ENCODE measurements at places on chromosomes 3 and 15.

DNA sequence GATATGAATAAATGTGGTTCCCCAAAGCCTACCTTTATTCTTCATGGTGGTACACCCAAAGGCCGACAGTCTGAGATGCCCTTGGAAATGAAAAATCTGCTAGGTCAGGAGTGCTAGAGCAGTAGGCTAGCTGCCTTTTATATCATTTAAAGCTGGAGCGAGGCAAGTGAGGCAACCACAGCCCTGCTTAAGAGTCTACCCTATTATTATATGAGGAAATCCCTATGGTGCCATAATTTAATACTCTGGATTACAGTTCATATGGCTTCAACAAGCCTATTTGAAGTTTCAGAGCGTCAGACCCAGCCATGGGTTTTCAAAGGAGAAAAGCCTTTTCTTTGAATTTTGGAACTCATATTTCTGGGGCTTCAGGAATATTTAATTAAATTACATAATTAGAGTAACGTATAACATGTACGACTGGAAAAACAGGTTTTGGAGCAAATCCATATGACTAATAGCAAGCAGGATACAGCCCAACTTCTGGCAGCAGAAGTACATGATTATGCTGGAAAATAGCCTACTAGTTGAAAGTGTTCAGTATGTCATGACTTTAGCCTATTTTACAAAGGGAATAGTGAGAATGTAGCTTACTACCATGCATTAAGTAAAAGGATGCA lies 18.0 kb upstream of the SLTM start:
- DNase-seq, result peak; percentile 78

DNA sequence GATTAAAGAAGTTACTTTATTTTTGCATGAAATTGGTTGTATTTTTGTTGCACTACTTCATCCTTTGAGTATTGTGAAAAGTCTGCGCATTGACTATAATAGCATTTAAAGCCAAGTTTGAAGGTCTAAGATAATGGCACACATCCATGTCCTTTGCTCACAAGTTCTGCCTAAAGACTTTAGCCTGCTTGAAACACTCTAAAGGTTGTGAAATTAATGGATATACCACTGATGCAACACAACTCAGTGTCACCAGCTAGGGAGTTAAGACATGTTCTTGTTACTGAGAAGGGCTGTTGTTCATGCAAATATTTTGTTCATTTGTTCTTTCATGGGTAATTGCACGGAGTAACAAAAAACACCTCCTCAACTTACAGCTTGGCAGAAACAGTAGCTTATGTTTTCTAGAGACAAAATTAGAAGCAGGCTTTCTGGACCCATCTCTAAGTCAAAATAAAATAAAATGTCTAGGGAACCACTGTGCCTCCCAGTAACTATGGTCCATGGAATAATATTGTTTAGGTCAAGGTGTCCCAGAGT lies 83.9 kb downstream of the PPARG start:
- DNase-seq, result peak; percentile 96

DNA sequence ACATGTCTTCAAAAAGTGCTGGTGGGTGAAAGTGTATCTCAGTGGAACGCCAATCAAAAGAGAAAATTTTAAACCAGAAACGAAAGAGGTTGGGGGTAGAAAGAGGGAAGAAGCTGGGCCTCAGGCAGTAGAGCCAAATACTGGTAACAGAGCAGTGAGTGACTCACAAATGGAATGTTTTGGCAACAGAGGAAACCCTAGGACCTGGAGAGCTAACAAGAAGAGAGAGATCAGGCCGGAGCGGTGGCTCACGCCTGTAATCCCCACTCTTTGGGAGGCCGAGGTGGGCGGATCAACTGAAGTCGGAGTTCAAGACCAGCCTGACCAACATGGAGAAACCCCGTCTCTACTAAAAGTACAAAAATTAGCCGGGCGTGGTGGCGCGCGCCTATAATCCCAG lies 450.8 kb upstream of the NAALADL2 start:
- peak; percentile 53 for DNase-seq

GRCh38 chr15:56797720-56798275 lies 64.5 kb upstream of the ZNF280D start:
- DNase-seq, result no peak

GRCh38 chr15:67481680-67482079 lies 39.3 kb upstream of the C15orf61 start:
- DNase-seq, result no peak

- DNase-seq, result no peak
These were observed 44.5 kb downstream of the POC1A start for GRCh38 chr3:52109611-52110301.

- no peak for DNase-seq
These were observed 18.7 kb downstream of the PAQR5 start for GRCh38 chr15:69317392-69317841.

DNA sequence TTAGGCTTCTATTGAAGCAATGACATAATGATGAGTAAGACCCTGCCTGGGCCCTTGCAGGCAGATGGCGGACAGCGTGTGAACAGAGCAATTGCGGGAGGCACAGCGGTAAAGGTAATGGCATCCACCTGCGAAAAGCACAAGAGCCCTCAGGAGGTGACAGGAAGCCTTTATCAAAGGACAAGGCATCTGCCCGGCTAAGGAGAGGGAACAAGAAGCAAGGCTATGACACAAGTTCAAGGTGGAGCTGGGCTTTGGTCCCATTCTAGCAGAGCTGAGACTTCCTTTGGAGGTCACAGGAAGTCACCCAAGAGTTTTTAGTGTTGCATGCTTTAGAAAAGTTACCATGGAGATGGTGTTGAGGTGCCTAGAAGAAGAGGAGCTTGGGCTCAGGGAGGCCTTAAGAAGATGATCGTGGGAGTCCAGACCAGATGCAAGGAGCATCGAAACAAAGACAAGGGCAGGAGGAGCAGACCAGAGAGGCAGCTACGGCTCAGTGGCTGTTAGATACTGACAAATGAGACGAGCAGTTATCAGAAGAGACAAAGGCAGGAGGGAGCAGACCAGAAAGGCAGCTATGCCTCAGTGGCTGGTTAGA lies 34.5 kb downstream of the OSBPL10 start:
- DNase-seq, result no peak

GRCh38 chr15:90887037-90887481 lies 2.8 kb downstream of the FES start:
- DNase-seq, result no peak

DNA sequence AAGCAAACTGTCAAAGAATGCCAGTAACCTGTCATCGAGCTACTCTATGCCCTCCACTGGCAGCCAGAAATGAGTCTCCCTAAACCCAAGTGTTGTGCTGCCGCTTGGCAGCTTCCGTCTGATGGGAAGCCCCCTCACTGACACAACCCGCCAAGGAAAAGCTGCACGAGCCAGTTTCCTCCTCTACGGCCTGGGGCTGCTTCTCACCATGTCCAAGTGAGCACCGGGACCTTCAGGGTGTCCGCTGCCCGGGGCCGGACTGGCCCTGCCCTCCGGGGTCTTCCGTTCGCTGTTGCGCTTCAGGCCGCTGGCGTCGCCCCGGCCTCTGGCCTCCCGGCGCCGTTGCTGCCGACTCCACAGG lies 490 bp downstream of the TOMM70 start:
- no peak for DNase-seq

GRCh38 chr3:45817831-45818522 lies 21.6 kb upstream of the SLC6A20 start:
- peak; percentile 86 for DNase-seq

GRCh38 chr15:25451501-25451900 lies 12.7 kb upstream of the UBE3A start:
- DNase-seq, result no peak

- no peak for DNase-seq
These were observed 128.4 kb upstream of the SETMAR start for GRCh38 chr3:4174791-4175190.

GRCh38 chr3:2880218-2880756 lies 229.9 kb downstream of the IL5RA start:
- DNase-seq, result no peak

DNA sequence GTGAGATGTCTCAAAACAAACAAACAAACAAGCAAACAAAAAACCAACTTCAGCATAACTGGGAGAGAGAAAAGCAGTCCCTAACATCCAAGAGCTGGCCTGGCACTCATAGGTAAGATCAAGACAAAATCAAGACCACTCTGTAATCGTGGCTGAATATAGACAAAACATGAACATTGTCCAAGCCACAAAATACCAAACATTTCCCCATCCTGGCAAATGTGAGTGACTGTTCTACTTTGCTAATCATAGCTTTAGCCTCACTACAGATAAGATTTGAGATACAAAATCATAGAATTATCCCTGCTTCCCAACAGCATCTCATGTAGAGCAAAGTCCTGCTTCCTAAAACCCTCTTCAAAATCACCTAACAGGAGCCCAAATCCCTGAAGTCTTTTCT lies 116.7 kb upstream of the PRTG start:
- DNase-seq, result no peak

GRCh38 chr3:108044699-108045098 lies 46.1 kb downstream of the CD47 start:
- no peak for DNase-seq

DNA sequence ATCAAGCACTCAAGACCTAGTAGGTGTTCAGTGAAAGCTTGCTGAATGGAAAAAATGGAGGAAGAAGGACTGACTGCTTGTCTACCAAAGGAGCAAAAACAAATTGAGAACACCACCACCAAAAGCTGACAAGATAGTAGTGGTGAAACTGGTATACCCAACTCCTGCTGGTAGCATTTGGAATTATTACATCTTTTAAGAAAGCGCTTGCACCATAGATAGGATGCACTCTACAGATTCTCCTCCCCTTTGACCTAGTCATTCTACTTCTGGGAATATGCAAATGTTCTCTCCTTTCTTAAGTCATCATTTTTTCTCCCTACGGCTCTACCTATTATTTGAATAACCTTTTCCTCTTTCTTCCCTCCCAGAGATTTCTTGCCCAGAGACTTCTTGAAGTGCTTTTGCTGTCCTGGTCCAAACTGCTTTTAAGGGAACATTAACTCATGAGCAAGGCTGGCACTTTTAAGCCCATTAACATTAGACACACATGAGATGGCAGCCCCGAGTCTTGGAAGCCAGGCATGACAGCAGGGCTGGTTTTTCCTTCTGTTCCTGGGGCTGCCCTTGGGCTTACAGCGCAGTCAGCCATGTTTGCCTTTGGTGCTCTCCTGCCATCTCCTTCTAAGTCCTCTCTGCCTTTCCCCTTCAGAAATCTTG lies 75.0 kb upstream of the TLE3 start:
- DNase-seq, result no peak

DNA sequence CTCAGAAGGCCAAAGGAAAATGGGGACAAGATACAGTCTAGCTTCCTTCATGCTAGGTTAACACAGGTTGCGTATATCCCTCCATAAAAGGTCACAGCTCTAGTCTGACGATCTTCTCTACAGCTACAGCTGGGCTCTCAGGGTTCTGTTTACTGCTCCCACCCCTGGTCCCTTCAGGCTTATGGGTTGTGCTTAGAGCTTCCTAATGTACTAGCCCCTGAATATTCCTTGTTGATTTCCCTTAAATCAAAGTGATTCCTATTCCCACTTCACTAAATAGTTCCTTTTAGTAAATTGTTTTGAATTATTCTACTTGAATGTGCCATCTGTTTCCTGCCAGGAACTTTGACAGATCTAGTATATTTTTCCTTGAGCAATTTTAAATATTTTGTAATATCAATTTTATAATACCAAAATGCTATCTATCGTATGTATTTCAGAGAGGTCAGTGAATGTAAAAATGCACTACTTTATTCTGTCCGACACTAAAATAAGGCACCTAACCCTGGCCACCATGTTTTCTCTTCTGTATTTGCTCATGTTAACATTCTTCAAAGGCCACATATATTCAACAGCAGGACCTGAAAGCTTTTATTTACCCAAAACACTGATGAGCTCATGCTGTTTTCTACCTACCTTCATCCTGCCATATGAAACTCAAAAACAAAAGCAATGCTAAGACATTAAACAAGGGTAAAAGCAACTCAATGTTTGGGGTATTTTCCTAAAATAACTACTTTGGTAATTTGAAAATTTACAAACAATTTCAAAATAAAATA lies 92.8 kb upstream of the TGFBR2 start:
- no peak for DNase-seq

DNA sequence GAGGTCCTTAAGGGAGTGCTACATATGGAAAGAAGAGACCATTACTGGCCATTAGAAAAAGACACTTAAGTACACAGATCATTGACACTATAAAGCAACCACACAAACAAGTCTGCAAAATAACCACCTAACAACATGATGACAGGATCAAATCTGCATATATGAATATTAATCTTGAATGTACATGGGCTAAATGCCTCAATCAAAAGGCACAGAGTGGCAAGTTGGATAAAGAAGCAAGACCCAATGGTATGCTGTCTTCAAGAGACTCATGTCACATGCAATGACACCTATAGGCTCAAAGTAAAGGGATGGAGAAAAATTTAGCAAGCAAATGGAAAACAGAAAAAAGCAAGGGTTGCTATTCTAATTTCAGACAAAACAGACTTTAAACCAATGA lies 28.4 kb upstream of the CCNL1 start:
- no peak for DNase-seq

DNA sequence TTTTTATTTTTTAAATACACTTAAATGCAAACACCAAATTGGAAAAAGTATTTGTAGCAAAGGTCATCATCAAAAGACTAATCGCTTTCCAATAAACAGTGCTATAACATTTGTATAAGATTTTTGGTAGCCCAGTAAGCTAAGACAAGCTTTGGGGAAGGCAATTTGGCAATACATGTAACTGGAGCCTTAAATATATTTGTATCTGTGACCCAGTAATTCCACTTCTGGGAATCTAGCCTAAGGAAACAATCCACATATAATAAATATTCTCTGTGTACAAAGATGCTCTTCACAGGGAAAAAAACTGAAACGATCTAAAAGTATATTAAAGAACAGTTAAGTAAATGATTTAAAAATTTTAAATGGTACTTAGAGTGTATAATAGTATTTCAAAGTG lies 65.5 kb upstream of the TJP1 start:
- DNase-seq, result peak; percentile 74

GRCh38 chr3:46576879-46577278 lies 10.8 kb upstream of the LRRC2 start:
- no peak for DNase-seq

GRCh38 chr3:196996454-196997265 lies 28.0 kb upstream of the PIGZ start:
- DNase-seq, result no peak

DNA sequence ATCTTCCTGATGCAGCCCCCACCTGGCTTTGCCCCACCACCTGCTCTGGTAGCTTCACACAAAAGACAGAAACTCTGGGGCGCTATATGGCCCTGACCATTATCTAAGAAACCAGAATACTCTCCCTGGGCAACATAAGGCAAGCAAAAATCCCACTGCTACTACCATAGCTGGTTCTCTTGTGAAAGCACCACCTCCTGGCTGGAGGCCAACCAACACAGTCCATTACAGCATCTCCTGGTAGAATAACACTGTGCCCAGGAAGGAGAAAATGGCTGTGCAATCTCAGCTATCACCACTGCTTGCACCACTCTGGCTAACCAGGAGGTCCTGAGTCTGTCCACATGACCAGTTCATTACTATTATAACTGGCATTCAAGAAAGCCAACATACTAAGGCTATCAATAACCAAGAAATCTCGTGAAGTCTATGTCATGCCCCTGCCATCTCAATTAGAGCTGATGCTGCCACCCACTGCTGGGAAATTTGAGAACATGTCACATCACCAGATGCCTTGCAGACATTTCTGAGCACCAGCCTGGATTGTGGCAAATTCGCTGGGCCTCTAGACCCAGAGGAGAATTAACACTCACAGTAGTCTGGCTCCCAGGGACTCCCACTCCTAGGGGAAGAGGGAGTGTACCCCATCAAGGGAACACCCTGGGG lies 1114.8 kb downstream of the ROBO2 start:
- peak; percentile 13 for DNase-seq

All from fibroblast of gingiva (primary cell).